Activated naive CD8-positive, alpha-beta T cell treated with anti-CD3 and anti-CD28 coated beads, Interleukin-2, amount 50 U/mL, for 24 hours (primary cell): ENCODE measurements at places on chromosomes 4 and X.

DNA sequence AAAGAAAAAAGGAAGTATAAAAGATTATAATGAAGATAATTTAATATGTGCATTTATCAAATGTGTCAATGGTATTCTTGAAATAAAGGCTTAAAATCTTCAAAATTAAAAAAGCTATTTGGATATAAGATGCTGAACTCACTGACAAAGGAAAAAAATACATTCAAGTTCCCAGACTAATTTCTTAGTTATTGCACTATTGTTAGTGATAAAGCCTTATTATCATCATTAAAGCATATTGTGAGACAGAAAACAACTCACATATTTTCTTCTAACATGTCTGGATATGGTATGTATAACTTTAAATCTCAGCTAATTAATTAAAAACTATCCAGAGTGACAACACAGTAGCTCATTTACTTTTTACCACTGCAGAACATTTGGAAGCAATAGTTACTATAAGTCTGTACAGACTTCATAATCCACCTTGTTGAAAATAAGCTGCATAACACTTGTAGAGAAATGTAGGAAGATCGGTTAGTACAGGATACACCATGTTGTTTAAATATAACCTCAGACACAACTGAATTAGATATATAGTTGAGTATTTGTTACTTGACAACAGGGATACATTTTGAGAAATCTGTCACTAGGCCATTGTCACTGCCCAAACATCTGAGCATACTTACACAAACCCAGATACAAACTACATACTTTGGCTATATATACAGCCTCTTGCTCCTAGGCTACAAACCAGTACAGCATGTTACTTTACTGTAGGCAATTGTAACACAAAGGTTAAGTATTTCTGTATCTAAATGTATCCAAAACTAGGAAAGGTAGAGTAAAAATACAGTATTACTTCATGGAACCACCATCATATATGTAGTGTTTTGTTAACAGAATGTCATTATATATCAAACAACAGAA, 12.8 kb upstream of the FAM200B start:
- DNase-seq: no peak

- DNase-seq: no peak
Measured at GRCh38 chr4:10891866-10892265, 207.3 kb upstream of the CLNK start.

GRCh38 chr4:78653655-78654054, 102.1 kb downstream of the ANXA3 start:
- no peak for DNase-seq

GRCh38 chr4:123835831-123836590, 439.4 kb downstream of the SPRY1 start:
- DNase-seq: no peak

GRCh38 chr4:147453561-147454141, 27.2 kb upstream of the EDNRA start:
- no peak for DNase-seq

GRCh38 chr4:183347146-183347545, 24.9 kb upstream of the CLDN24 start:
- DNase-seq: no peak

GRCh38 chrX:66016905-66017658, 22.8 kb downstream of the VSIG4 start:
- DNase-seq: no peak

DNA sequence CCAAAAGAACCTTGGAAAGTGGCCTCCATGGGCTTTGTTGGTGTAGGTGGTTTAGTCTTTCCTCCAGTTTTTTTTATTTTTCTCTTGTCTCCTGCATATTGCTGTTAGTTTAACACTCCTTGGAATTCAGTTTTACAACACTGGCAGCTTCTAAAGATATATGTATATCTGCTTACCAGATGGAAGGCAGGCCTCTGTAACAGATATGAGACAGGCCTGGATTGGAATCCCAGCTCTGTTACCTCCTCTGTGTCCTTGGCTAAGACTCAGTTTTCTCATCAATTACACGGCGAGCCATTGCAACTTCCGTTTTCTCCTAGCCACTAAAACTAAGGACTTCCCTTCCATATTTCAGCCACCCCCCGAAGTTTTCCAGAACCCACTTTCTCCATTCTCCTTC, 133.4 kb upstream of the SMAD1 start:
- DNase-seq: no peak

DNA sequence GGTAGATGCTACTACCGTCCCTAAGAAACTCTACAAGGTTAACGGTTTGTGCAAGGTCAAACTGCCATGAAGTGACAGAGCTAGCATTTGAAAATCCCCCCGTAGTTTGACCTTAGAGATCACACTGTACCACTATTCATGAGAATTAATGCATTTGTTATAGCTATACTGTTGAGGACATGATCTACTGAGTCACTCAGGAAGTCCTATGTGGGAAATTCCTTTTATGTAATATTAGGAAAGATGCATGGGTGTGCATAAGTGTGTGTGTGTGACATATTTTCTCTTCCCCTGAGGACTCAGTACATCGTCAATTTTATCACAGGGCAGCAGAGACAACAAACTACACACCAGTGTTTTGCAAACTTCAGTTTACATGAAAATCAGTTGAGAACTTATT, 141.1 kb downstream of the FBXW7 start:
- DNase-seq: no peak

GRCh38 chr4:104735174-104735573, 240.5 kb upstream of the CXXC4 start:
- DNase-seq: no peak

DNA sequence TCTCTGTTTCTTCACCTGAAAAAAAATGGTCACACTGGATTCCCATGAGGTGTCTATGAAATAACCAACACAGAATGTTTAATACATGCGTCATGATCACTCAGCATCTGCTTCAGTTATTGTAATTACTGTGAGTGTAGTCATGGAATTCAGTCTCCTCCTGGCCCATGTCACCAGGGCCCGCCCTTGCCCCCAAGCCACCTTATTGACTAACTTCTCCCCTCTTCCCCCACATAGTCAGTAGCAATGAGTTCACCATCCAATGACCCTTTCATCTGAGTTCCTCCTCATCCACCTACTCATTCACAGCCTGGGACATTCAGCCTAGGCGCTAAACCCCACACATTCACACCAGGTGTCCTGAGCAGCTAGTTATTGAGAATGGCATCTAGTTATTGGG, 15.6 kb downstream of the PNMA6F start:
- DNase-seq: no peak

DNA sequence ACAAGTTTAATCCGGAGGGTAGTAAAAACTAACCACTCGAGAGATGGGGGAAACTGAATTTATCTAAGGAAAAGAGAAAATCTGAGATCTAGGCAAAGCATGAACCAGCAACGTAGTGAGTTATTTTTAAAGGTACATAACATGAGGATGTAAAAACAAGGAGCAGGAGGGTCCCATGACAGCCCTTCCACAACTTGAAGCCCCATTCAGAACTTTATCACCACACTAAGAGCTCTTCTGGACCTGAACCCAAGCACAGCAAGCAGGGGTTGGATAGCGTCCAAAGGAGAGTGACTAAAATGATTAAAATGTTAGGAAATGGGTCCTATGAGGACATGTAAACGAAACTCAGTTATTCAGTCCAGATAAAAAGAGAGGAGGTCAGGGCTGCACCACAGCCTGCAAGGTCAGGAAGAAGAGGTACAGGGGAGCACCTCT, 16.2 kb downstream of the SH3RF1 start:
- DNase-seq: no peak

DNA sequence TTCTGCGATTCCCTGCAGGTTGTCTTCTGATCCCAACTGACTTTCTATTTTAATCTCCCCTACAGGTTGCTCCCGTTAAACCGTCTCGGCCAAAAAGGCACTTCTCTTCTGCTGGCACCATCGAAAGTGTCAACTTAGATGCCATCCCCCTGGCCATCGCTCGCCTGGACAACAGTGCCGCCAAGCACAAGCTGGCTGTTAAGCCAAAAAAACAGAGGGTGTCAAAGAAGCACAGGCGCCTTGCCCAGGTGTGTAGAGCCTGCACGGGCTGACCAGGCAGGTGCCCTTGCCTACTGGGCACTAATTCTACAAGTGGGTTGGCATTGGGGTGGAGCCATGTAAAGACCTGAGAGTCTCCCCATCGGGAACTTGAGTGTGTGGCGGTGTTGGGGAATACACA, 74.2 kb downstream of the AASDH start:
- no peak for DNase-seq

DNA sequence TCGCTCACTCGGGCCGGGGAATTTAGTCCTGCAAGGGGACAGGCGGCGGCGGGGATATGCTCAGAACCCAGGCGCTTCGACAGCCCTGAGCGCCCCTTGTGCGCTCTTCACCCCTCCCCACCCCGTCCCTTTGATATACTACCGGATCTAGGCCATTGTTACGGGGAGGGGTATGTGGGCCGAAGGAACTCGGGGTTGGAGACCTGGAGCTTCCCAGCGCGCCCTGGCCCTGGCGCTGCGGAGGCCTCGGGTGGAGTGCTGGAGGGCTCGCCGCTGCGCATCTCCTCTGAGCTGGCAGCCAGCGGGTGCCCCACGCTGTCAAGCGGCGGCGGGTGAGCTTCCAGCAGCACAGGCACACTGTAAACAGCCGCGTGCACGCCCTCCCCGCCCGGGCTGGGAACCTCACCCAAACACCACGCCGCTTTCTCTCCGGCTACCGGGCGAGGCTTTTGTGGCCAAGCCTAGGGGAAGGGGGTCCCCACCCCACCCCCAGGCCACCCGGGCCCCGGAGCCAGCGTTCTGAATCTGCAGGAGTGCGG, 54.5 kb upstream of the BCOR start:
- DNase-seq: peak; percentile 36

- DNase-seq: no peak
Measured at GRCh38 chrX:79147477-79147876, 3.0 kb downstream of the GPR174 start.

- no peak for DNase-seq
Measured at GRCh38 chr4:41725254-41725653, 23.3 kb downstream of the PHOX2B start.

GRCh38 chr4:4216648-4217047, 10.1 kb downstream of the OTOP1 start:
- DNase-seq: no peak

- no peak for DNase-seq
Measured at GRCh38 chr4:42425146-42426065, 28.1 kb downstream of the SHISA3 start.

DNA sequence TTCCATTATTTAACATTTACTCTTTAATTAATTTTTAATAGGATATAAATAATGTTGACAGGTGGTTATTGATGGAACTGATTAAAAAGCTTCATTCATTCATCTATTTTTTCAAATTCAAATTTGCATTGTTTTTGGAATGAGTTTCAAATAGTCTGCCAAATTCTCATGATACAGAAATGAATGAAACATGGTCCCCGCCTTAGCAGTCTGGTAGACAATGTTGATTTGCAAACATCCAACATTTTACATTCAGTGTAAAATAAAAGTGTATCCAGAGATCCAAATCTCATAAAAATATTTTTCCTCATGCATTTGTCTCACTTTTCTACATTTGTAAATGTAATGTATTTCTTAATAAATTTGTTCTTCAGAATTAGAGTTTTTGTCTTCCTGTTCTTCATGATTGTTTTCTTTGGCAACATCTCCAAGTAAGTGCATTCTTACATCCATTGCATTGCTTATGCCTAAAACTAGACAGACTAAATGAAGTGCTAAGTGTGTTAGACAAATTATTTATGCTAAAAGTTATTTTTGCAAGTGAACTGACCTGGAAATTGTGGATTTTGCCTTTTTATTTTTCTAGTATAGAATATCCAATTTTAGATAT, 142.3 kb downstream of the PCDH18 start:
- DNase-seq: no peak

DNA sequence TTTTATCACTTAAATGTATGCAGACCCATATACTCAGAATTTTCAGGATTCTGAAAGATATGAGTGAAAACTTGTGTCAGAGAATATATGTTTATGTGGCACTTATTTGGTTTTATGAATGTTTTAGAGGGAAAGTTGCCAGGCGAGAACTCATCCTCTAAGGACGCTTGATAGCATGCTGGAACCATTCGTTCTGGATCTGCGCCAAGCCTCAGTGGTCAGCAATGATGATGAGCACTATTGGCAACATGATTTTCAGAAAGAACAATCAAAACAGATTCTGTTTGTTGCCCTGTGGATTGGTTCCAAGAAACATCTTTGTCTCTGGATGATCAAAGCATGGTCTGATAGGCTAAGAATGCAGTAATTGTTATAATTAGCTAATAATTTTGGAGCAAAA, 32.1 kb upstream of the RAPGEF2 start:
- no peak for DNase-seq

DNA sequence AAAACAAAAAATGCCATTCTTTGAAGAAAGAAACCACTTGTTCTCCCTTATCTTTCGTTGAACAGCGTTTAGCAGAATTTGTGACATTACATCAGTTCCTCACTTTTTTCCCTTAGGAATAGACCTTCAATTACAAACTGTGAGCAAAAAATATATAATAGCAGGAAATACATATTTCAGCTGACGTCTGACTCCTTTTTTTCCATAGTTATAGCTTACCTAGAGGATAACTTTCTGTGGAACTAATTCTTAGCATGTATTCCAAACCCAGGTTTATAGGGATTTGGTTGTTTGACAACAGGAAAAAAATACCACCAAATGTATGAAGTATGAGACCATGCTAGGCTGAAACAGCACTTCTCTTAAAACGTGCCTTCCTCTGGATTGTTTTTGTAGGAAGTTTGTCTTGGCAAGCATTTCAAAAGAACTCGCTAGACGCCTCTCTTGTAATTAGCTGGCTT, 2.0 kb upstream of the LIMCH1 start:
- DNase-seq: no peak

DNA sequence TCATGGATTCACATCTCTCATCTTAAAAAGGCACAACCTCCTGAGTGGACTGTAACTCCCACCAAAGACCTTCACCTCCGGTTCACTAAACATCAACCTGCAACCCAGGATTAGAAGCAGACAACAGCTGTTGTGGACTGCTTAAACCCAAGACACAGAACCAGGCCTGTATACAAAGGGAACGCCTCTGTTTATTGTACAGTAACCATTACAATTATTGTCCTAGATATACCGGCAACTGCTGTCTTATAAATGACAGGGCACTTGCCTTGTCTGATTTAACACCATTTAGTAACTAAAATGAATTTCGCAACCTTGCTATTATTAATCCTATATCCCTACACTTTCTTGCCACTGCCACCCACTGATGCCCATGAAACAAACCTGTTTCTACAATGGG, 22.8 kb upstream of the CSTF2 start:
- no peak for DNase-seq

DNA sequence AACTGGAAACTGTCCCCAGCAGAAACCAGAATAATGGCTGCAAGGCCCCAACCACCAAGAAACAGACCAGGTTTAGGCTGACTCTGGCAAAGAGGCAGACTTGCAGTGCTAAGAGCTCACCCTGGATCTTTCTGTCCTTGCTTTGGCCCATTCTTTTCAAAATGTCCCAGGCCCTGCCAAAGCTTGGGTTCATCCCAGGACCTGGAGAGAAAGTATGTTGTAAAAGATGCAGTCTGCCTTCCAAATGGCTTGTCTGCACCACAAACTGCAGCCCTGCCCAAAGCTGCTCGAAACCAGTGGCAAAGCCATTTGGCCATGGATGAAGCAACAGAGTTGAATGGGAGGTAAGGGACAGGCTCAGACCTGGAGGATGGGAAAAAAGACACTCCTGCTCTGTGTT, 38.0 kb upstream of the LNX1 start:
- no peak for DNase-seq

GRCh38 chrX:123425904-123426303, 241.8 kb downstream of the GRIA3 start:
- DNase-seq: no peak

- DNase-seq: peak; percentile 42
Measured at GRCh38 chrX:39152106-39152649, 350.9 kb downstream of the MID1IP1 start.
